GM12878 (cell line): ENCODE measurements at places on chromosomes 2 and 18. TPM values are rescaled to one million over a fixed set of nuclear protein-coding genes. Genes with fewer than 3 reads are reported as not detected.

DNA sequence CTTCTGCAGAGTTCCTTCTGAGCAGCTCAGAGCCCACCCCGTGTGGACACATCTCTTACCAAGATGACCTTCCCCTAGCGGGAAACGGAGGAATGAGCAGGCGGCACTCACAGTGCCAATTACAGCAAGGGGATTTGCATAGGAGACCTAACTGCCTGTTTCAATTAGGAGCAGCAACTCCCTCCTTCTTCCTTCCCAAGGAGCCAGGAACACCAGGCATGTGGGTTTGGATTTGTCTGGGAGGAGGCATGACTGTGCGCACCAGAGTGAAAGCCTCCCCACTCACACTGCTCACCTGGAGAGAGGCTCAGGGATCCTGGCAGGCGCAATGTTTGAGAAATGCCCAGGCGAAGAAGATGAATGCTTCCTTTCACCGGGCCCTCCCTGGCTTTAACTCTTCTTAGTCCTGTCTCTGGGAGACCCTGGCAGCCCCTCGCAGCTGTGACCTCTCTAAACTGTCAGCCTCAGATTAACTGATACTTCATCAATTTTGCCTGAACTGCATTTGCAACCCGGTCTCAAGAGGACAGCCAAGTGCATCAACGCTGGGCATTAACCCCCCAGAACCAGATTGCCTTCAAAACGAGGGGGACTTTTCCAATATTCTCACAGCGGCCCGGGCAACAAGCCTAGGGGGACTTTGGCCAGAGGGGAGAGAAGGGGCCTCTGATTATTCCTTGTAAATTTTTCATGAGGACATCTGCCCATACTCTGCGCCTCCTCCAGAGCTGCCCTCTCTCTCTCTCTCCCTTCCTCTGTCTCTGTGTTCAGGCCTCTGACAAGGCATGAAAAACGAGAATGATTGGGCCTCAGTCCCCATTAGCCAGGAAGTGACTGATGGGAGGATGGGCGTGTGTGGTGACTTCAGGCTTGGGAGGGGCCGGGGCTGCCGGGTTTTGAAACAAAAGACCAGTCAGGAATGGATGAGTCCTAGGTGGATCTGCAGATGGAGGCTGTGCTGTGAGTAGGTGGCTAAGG, 93.8 kb downstream of the CMPK2 start:
- no peak for DNase-seq

DNA sequence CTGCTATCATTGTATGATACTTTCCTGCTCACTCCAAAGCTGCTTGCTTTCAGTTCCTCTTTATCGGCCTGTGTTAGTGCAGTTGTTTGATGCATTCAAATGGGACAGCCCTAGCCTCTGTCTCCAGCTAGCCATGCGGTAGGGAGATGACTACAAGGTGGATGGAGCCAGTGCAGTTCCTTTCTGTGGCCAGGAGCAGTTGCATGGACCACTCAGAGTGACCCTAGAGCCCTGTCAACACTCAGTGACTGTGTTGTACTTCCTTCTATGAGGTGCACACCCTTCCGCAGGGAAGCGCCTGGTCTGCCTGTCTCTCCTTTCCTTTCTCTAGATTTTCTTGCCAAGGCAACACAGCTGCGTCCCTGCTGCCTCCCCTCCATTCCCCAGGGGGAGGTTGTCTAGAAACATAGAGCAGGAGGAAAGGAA, 33.8 kb downstream of the KCNS3 start:
- no peak for DNase-seq

GRCh38 chr2:134911400-134911785, 7.2 kb upstream of the CCNT2 start:
- DNase-seq, result no peak

DNA sequence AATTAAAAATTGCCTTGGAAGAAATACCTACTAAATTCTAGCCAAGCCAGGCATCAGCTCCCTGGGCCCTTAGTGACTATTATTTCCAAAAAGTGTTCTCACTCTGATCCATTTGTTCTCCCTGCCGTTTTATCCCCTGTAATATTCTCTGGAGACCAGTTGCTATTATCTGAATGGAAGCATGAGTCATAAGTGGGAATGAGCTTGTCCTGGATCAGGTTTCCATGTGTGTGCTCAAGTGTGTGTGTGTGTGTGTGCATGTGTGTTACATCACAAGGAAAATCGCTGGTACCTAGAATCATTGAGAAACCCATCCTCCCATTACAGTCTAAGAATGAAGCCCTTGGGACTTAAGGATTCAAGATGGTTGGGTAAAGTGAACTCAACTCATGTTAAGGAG, 130.3 kb upstream of the CXCR4 start:
- DNase-seq, result no peak

- no peak for DNase-seq
These were observed 90.2 kb downstream of the ZFP36L2 start for GRCh38 chr2:43136011-43136799.

Gene VWA3B
- not detected in 2 replicates for total RNA-seq

Gene RBMS1
- 0.31 and 0.82 TPM in 2 replicates for total RNA-seq
